ENCODE measurements at places on chromosomes 7 and 10. TPM values are rescaled to one million over a fixed set of nuclear protein-coding genes. Genes with fewer than 3 reads are reported as not detected.

DNA sequence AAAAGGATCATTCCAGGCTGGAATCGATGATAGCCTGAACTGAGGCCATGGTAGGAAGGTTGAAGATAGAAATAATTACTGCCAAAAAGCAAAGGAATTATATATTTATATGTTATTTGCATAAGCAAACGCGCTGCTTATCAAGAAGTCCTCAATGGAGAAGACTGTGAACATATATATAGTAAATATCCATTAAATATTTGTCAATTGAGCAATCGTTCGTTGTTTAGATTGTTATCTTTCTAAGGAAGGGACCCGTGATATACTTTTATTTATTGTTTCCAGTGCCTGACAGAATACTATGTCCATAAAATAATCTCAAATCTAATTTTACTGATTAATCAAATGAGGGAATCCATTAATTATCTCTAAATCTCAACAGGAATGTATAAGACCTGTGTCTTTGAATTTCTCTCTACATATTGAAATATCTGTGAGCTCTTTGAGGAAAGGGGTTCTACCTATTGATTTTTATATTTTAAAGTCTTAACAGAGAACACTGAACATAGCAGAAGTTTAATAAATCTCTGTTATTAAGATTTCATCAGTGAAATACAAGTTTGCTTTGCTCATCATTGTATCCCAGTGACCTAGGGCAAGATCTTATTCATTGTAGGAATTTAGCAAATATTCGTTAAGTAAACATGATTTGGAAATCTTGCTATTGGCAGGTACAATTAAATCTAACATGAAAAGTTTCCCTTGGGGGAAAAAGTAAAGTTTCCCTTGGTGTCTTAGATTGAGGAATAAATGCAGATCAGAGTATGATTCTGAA is 12.0 kb upstream of the HERC4 start:
- no peak overlapping the region for H3K27ac ChIP-seq
- H3K4me3 ChIP-seq: no peak overlapping the region
- no peaks in the 10 kb centered on the region for H3K27me3 ChIP-seq
- no peaks in the 10 kb centered on the region for H3K4me1 ChIP-seq

- no peaks in the 10 kb centered on the region for H3K4me1 ChIP-seq
- no peaks in the 10 kb centered on the region for H3K27me3 ChIP-seq
- no peak overlapping the region for H3K27ac ChIP-seq
- H3K4me3 ChIP-seq: no peak overlapping the region
- no peak for DNase-seq
These were observed 49.5 kb upstream of the PPP2R2D start for GRCh38 chr10:131851346-131851745.

GRCh38 chr7:129923709-129924108 is 29.1 kb downstream of the UBE2H start:
- H3K36me3 ChIP-seq: peaks cover 16% of the 10 kb centered on the region
- H3K27ac ChIP-seq: no peak overlapping the region
- H3K4me3 ChIP-seq: no peak overlapping the region

GRCh38 chr7:28433699-28434219 is 21.4 kb downstream of the CREB5 start:
- H3K4me3 ChIP-seq: no peak overlapping the region
- no peaks in the 10 kb centered on the region for H3K4me1 ChIP-seq
- no peak overlapping the region for H3K27ac ChIP-seq

- H3K4me1 ChIP-seq: no peaks in the 10 kb centered on the region
- no peak overlapping the region for H3K27ac ChIP-seq
- H3K4me3 ChIP-seq: no peak overlapping the region
These were observed 62.4 kb upstream of the CDCA7L start for GRCh38 chr7:22008087-22008486.

DDC gene
- total RNA-seq: 0.33 TPM

OPN1SW gene
- total RNA-seq: not detected

CFAP43 gene
- 0.52 TPM for total RNA-seq
